ENCODE measurements at places on chromosomes 5 and 9. TPM values are rescaled to one million over a fixed set of nuclear protein-coding genes. Genes with fewer than 3 reads are reported as not detected.

WNT8A gene
- total RNA-seq, result not detected

TRIM52 gene
- 2.1 TPM for total RNA-seq

GKAP1 gene
- 2.1 TPM for total RNA-seq

SOX30 gene
- total RNA-seq, result not detected

SH2D3C gene
- 1.8 TPM for total RNA-seq

FOXD4L4 gene
- not detected for total RNA-seq
